ENCODE measurements at places on chromosomes 2 and 18.

- no peak for DNase-seq
Measured at GRCh38 chr2:111662771-111663470, 221.1 kb downstream of the ANAPC1 start.

DNA sequence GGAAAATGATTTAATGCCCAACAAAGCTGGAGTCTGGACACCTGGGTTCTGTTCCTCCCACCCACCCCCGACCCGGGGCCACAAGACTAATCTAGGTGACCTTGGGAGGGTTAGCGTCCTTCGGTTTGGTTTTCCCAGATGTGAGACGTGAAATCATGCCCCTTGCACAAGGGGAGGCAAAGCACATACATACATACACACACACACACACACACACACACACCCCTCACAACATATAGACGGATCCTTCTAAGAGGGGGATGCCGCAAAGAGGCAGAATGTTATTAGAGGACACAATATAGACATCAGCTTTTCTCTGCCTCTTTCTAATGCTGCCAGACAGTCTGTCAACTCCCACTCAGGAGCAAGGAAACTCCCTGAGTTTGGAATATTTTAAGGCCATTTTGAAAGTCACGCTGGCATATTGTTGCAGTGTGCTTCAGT is 616 bp upstream of the RBMS1 start:
- DNase-seq, result no peak

- no peak for DNase-seq
Measured at GRCh38 chr2:240514631-240515030, 43.2 kb downstream of the ANKMY1 start.

GRCh38 chr2:205709319-205709718 is 27.0 kb downstream of the NRP2 start:
- DNase-seq, result no peak

DNA sequence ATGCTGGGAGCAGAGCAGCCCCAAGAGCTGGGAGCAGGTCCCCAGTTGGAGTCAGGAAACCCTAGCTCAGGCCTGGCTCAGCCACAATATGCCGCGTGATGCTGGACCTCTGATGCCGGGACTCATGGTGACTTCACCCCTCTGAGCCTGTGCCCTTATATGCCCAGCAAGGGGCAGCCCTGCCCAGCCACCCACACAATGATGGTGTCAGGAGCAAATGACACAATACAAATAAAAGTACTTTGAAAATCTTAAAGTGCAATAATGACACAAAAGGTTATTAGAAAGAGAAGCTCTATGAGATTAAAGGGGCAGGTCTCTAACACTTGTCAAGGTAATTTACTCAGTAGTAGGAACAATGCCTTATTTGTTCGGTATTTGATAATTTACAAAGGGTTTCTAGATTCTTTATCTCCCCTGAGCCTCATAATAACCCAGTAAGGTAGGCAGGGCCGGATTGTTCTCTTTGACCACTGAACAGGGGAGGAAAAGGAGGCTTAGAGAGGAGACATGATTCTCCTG is 18.3 kb upstream of the KIF3C start:
- no peak for DNase-seq

DNA sequence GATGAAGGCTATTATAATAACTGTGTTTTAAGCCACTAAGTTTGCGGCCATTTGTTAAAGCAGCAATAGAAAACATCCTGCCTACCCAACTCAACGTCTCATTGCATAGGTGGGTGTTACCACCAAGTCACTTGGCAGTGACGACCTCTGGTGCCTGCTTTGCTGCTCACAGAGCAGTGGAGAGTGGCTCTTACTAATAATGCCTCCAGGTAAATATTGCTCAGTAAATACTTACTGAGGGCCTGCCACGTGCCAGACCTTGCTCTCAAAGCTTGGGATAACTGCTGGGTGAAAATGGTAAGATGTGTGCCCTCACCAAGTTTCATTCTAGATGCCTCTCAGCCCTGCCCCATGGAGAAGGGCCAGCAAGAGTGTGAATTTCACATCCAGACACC is 27.7 kb downstream of the ITGA6 start:
- DNase-seq, result no peak

- DNase-seq, result no peak
Measured at GRCh38 chr2:70651727-70652126, 98.1 kb upstream of the TGFA start.

DNA sequence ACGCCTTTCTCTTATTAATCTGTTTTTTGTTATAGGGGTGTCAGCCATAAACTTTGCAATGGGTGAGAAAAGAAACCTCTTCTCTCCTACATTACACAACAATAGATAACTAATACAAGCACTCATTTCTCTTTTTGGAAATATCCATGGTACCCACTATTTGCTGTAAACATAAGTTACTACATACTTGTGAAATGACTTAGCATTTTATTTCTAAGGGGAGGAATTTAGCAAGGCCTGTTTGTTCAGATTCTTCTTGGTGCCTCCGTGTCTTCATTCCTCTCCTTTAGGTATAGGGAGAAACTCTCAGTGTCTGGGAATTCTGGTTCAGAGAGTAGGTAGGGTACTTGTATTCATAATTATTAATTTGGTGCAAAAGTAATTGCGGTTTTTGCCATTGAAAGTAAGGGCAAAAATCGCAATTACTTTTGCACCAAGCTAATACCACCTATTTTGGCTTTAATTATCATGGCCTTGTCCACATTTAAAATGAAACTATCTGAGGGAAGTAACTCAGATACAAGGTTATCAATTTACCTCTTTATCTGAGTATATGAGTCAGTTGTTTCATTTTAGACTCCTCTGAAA is 134.8 kb downstream of the MREG start:
- DNase-seq, result no peak

GRCh38 chr2:194819367-194819766 is 837.7 kb upstream of the SLC39A10 start:
- DNase-seq, result no peak

DNA sequence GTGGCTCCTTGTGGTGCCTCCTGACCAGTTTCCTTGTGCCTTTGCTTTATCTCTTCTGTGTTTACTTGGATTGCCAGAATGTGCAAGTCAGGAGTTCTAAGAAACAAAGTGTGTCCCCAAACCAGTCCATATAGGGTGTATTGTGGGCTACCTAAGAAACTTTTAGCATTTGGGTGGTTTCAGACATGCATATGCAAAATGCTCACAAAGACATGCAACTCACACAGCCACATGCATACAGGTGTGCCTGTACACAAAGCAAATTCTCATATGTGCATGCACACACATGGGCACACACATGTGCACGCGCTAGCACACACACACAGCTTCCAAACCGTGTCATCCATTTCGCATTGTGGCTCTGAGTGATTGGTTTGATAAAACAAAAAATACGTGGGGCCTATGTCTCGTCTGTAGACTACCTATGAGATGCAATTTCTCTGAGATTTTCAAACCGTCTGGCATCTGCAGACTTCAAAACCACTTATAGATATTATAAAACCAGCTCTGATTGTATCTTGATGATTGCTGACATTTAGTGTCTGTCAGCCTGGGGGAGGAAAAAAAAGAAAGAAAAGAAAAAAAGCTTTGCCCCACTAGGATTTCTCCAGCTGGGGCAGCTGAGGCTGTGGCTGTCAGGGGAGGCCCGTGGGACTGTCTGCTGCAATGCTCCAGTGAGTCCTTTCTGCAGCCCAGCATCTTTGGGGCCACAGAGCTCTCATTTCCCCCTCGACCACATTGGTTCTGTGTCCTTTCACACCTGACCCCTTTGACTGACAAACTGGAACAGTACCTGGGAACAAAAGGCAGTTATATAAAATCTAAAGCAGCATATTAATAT is 556.1 kb downstream of the CMPK2 start:
- DNase-seq, result no peak

GRCh38 chr2:75328156-75328555 is 128.8 kb upstream of the TACR1 start:
- DNase-seq, result no peak

- DNase-seq, result no peak
Measured at GRCh38 chr2:167431949-167432348, 543.7 kb downstream of the XIRP2 start.

- DNase-seq, result no peak
Measured at GRCh38 chr2:22282220-22282619, 1102.8 kb upstream of the KLHL29 start.

DNA sequence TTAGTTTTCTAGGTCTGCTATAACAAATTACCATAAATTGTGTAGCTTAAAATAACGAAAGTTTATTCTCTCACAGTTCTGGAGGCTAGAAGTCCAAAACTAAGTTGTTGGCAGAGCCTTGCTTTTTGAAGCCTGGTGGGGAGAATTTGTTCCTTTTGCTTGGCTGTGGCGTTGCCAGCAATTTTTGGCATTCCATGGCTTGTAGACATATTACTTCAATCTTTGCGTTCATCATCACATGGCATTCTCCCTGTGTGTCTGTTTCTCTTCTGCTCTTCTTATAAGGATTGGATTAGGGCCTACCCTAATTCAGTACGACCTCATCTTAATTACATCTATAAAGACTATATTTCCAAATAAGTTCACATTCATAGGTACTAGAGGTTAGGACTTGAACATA is 217.7 kb downstream of the MBD5 start:
- no peak for DNase-seq

- DNase-seq, result no peak
Measured at GRCh38 chr18:62651276-62652056, 63.9 kb upstream of the PHLPP1 start.

DNA sequence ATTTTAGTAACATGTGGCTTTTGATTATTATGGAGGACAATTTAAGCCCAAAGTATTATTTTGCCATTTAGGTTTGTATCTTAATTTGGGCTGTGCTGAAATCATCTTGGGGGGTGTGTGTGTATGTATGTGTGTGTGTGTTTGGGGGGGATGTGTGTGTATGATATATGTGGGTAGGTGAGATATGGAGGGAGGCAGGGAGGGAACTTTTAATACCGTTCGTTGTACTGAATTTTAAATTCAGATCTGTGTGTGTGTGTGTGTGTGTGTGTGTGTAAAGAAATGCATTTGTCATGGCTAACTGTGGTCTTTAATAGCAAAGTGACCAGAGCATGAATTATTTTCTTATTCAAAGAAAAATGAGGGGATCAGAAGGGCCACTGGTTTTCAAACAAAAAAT is 113.7 kb downstream of the LTBP1 start:
- no peak for DNase-seq

DNA sequence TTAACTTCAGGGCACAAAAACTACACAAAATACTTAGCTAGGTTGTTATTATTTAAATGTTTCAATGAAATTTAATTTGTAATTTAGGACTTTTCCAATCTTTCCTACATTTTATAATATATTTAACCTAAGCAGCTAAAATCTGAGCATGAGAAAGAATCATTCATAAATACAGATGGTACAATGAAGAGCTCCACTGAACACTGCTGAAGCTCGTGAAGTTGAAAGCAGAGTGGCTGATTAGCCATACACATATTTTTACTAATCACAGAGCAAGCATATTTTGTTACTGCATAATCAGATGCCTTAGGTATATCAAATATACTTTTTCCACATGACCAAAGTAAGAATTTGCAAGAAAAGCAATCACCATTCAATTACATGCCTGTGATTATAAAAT is 184.9 kb upstream of the ETAA1 start:
- DNase-seq, result no peak

- DNase-seq, result no peak
Measured at GRCh38 chr2:134728163-134728562, 9.4 kb upstream of the TMEM163 start.

DNA sequence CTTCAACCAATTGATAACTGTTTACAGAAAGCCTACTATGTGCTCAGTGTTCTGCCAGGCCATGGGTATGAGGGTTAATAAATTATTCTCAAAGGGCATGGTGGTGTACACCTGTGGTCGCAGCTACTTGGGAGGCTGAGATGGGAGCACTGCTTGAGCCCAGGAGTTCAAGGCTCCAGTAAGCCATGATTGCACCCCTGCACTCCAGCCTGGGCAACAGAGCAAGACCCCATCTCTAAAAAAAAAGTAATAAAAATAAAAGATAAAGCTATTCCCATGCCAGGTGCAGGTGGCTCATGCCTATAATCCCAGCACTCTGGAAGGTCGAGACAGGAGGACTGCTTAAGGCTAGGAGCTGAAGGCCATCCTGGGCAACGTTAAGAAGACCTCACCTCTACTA is 8.0 kb downstream of the SPRED2 start:
- DNase-seq, result no peak

DNA sequence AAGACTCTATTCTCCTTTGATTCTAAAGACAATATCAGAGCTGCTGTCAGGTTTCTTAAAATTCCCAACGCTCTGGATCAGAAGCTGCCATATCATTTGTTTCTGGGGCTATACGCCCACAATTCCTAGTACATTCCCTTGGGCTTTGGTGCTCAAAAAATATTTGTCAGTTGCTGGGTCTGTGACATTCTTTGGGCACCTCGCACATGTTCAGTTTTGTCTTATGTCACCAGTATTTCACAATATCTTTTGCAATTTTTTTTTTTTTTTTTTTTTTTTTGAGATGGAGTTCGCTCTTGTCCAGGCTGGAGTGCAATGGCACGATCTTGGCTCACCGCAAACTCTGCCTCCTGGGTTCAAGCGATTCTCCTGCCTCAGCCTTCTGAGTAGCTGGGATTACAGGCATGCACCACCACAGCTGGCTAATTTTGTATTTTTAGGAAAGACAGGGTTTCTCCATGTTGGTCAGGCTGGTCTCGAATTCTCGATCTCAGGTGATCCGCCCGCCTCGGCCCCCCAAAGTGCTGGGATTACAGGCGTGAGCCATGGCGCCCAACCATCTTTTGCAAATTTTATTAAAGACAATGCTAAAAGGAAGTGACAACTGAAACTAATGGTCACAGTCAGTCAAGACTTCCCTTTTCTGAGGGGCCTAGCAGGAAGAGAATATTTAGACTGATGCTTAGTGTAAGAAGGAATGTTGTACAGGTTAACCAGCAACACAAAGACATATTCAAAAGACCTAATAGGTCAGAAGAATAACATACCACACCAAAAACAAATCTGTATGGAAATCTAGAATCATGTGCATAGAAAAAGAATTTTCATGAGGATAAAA is 6.8 kb downstream of the ZNF397 start:
- no peak for DNase-seq

DNA sequence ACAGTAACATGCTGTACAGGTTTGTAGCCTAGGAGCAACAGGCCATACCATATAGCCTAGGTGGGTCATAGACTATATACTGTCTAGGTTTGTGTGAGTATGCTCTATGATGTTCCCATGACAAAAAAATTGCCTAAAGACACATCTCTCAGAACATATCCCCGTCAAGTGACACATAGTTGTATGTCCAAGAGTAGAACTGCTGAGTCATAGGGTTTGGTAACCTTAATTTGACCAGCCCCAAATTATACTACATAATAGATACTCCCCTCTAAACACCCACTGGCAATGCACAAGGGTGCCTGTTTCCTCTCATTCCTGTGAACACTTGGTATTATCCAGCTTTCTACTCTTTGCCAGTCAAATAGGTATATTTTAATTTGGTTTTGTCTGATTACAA is 161.6 kb downstream of the LCLAT1 start:
- no peak for DNase-seq

GRCh38 chr2:2901384-2902345 is 476.0 kb downstream of the EIPR1 start:
- no peak for DNase-seq

GRCh38 chr2:137157851-137158250 is 392.5 kb downstream of the THSD7B start:
- DNase-seq, result no peak

- DNase-seq, result no peak
Measured at GRCh38 chr2:153476491-153476815, 2.1 kb downstream of the RPRM start.
